ENCODE measurements at places on chromosomes 12 and 14. TPM values are rescaled to one million over a fixed set of nuclear protein-coding genes. Genes with fewer than 3 reads are reported as not detected.

Gene KRT5
- polyA plus RNA-seq: not detected

Gene SVOP
- not detected for polyA plus RNA-seq

Gene SMAGP
- polyA plus RNA-seq: 21.6 TPM

Gene REP15
- not detected for polyA plus RNA-seq

Gene NEUROD4
- polyA plus RNA-seq: not detected

Gene TMTC1
- not detected for polyA plus RNA-seq

Gene OVCH1
- polyA plus RNA-seq: not detected

Gene BMAL2
- polyA plus RNA-seq: 0.33 TPM

Gene MTA1
- 168 TPM for polyA plus RNA-seq

Gene RERGL
- polyA plus RNA-seq: not detected

Gene SERPINA12
- not detected for polyA plus RNA-seq

Gene KLRB1
- 0.53 TPM for polyA plus RNA-seq

Gene LTBP2
- 0.52 TPM for polyA plus RNA-seq

Gene OR4M1
- polyA plus RNA-seq: not detected

Gene SERPINA3
- not detected for polyA plus RNA-seq

Gene TAS2R30
- polyA plus RNA-seq: not detected

Gene MMP19
- not detected for polyA plus RNA-seq

Gene STAT2
- polyA plus RNA-seq: 252 TPM

Gene NOVA1
- polyA plus RNA-seq: not detected

Gene RNFT2
- 5.2 TPM for polyA plus RNA-seq

Gene KRT7
- not detected for polyA plus RNA-seq

Gene PLEKHD1
- 0.16 TPM for polyA plus RNA-seq

Gene RAD51AP1
- 4.5 TPM for polyA plus RNA-seq

Gene ANKS1B
- polyA plus RNA-seq: not detected

Gene KCNH3
- polyA plus RNA-seq: 1.2 TPM

Gene DIABLO
- polyA plus RNA-seq: 71.6 TPM

Gene TRIP11
- 8.0 TPM for polyA plus RNA-seq

Gene BATF
- 12.8 TPM for polyA plus RNA-seq

Gene ACSS3
- polyA plus RNA-seq: not detected

Gene CMA1
- not detected for polyA plus RNA-seq

Gene FKBP3
- polyA plus RNA-seq: 25.5 TPM

Gene SSTR1
- polyA plus RNA-seq: not detected

Gene PLEKHG7
- polyA plus RNA-seq: 7.5 TPM

Gene VDR
- polyA plus RNA-seq: 0.75 TPM

Gene LRP1-AS
- not detected for polyA plus RNA-seq

Gene CEBPE
- polyA plus RNA-seq: 0.45 TPM

Gene ENDOU
- polyA plus RNA-seq: 0.03 TPM

Gene RITA1
- polyA plus RNA-seq: 6.2 TPM

Gene OR4K5
- not detected for polyA plus RNA-seq

Gene BCL11B
- 1.2 TPM for polyA plus RNA-seq

Gene CLEC4C
- polyA plus RNA-seq: 0.63 TPM

Gene KRT86
- not detected for polyA plus RNA-seq

Gene CISTR
- polyA plus RNA-seq: not detected

Gene IRAK3
- 4.3 TPM for polyA plus RNA-seq

Gene LIN7A
- polyA plus RNA-seq: 0.10 TPM

Gene SLC25A47
- polyA plus RNA-seq: not detected

Gene ACRBP
- 10.7 TPM for polyA plus RNA-seq

Gene CIROP
- polyA plus RNA-seq: not detected

Gene DNAJC22
- polyA plus RNA-seq: not detected

Gene KRT81
- polyA plus RNA-seq: not detected

Gene MUCL1
- not detected for polyA plus RNA-seq

Gene PTPRO
- 17.0 TPM for polyA plus RNA-seq

Gene SLC5A8
- not detected for polyA plus RNA-seq

Gene OR6C2
- not detected for polyA plus RNA-seq

Gene TAC3
- polyA plus RNA-seq: 0.24 TPM

Gene AVPR1A
- polyA plus RNA-seq: not detected

Gene IAPP
- polyA plus RNA-seq: not detected

Data from B cell (primary cell).